ENCODE measurements at places on chromosomes 16 and 17.

DNA sequence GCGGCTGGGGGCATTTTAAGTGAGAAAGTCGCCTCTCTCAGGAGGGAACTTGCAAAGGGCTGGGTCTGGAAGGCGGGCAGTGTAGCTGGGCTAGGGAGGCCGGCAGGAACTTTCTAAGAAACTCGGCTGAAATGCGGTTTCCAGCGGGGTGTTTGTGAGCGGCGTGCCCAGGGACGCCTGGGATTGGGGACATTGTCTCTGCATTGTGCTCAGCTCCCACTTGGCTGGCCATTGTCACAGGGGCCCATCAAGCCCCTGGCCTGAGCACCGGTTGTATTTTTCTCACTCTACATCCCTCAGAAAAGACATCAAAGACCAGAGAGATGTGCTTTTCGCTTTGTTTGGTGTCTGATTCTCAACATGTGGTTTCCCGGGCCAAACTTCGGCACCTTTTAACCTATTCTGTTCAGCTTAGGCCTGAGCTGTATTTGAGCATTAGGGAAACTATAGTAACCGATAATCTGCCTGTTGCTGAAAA, 291.1 kb upstream of the IRX3 start:
- no peak for DNase-seq

GRCh38 chr16:66020642-66021041, 345.8 kb upstream of the CDH5 start:
- DNase-seq, result no peak

GRCh38 chr17:82893779-82894178, 54.0 kb upstream of the ZNF750 start:
- DNase-seq, result no peak

GRCh38 chr16:12392585-12393091, 411.0 kb downstream of the CPPED1 start:
- no peak for DNase-seq

DNA sequence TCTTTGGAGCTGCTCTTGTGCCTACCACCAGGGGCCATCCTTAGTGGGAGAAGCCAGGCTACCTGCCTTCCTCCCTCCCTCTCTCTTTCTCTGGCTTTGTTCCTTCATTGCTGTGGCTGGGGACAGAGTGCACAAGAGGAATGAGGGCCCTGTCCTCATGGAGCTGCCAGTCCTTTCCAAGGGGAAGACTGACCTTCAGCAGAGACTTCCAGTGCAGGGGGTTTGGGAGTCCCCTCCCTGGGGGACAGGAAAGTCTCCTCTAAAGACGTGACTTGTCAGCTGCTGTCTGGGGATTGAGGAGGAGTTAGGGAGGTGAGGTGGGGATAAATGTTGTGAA, 108.1 kb downstream of the CMIP start:
- no peak for DNase-seq

GRCh38 chr17:78805301-78805700, 23.2 kb upstream of the CYTH1 start:
- no peak for DNase-seq

GRCh38 chr17:12691173-12691572, 25.5 kb downstream of the MYOCD start:
- no peak for DNase-seq

- DNase-seq, result no peak
These were observed 35.3 kb downstream of the SOCS3 start for GRCh38 chr17:78324391-78325075.

- DNase-seq, result no peak
These were observed 79.9 kb downstream of the PLXDC1 start for GRCh38 chr17:39071573-39071972.

DNA sequence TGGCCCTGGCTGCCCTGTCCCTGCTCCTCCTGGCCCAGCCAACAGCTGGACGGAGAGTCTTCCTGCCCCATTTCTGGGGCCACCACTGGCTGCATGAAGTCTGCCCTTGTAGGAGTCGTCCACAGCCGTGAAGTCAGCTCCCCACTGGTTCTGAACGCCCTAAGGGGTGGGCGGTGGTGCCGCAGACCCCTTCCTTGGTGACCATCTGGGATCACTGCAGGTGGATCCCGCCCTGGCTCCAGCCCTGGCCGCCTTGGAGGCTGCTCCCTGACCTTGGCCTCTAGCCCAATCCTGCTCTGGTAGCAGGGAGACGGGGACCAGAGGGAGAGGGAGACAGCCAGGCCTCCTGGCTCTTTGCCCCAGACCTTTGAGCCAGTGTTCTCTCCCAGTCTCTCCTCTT, 35.4 kb downstream of the MGAT5B start:
- DNase-seq, result no peak

GRCh38 chr17:6069539-6070429, at the start of gene WSCD1:
Gene WSCD1 (plus strand): TSS chr17:6070379. CDS start chr17:6080659, 10,280 bp downstream.
- DNase-seq, result peak; percentile 7

- no peak for DNase-seq
These were observed 36.1 kb upstream of the ERCC4 start for GRCh38 chr16:13883881-13884280.

GRCh38 chr17:31758646-31759045, 100.4 kb downstream of the COPRS start:
- no peak for DNase-seq

GRCh38 chr17:19024101-19025078, 19.8 kb upstream of the FAM83G start:
- no peak for DNase-seq

DNA sequence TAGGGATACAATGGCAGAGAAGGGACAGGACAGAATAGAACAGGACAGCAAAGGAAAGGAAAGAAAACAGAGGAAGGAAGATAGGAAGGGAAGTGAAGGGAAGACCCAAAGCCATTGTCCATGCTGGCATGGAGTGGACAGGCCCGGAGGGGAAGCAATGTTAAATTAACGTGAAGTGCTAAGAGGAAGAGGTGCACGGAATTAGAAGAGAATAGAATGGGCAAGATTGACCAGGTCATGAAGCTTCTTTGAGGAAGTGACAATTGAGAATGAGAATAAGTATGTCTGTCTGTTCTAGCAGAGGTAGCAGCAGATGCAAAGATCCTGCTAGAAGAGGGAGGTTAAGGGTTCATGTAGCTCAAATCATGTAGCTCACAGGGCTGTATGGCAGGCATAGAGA, 117.2 kb downstream of the MAF start:
- DNase-seq, result no peak

- DNase-seq, result no peak
These were observed 302 bp downstream of the LITAF start for GRCh38 chr16:11586378-11586855.

DNA sequence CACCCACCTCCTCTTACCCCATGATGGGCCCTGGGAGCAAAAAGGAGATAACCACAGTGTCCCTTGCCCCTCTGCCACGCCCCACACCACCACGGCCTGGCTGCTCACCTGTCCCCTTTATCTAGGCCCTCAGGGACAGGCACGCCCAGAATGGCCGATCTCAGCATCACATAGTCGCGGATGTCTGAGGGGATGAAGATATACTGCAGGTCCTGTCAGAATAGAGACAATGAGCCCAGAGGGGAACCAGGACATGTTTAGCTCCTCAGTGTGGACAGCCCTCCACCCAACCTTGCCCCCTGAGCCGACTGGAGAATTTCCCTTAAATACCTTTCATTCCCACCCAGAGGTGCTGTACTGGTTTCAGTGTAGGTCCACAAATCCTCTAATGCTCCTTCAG, 15.2 kb downstream of the ST6GALNAC2 start:
- no peak for DNase-seq

- DNase-seq, result no peak
These were observed 85.8 kb downstream of the IRX5 start for GRCh38 chr16:55016515-55016914.

- DNase-seq, result no peak
These were observed 5.0 kb downstream of the RPL19 start for GRCh38 chr17:39205112-39205526.

DNA sequence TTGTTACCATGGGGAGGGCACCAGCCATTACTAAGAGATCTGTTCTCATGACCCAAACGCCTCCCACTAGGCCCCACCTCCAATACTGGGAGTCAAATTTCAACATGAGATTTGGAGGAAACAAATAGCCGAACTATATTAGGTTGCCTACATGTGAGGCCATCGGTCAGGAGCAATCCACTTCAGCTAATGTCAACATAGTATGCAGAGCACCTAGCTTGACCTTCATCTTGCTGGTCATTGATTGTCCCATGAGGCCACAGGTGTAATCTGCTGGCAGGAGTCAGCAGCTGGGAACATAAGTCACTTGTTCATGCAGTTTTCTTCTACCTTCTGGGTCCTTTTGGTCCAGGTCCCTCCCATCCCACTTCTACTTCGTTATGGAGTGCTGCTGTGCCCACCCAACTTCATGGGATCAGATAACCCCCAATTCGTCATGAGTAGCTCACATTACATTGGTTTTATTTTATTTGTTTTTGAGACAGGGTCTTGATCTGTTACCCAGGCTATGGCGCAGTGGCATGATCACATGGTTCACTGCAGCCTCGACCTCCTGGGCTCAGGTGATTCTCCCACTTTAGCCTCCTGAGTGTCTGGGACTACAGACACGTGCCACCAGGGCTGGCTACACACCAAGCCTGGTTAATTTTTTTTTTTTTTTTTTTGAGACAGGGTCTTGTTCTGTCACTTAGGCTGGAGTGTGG, 5.9 kb upstream of the KPNA2 start:
- no peak for DNase-seq

DNA sequence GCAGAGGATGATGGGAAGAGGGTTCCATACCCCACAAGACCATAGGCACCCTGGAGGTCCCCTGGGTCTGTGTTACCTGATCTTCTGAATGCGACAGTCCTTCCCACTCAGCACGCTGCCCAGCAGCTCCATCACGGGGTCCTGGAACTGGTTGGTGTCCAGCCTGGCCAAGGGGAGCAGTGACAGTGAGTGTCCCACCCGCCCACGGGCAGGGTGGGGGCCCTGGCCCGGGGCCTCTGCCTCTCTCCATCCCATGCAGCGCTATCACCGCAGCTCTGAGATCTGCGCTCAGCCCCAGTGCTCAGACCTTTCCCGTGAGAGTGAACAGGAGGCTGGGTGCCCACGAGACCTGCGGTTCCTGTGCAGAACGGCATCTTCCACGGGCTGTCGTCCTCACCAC, 15.6 kb downstream of the NLRC3 start:
- DNase-seq, result no peak

GRCh38 chr16:10202649-10203048, 20.4 kb upstream of the GRIN2A start:
- DNase-seq, result no peak

DNA sequence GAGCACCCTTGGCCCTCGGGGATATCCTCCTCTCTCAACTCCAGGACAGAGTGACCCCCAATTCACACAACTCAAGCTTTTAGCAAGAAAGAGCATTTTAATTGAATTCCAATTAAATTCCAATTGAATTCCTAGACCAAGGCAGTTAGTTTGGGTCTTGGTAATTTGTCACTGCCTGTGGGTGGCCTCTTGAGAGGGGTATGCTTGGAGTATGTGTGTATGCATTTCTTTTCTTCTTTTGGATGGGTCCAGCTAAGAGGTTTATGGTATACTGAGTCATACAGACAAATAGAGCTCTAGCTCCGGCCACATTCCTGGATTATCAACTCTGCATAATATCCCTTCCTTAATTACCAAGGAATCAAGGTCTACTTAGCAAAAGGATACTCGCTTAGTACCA, 136.7 kb downstream of the PCTP start:
- no peak for DNase-seq

DNA sequence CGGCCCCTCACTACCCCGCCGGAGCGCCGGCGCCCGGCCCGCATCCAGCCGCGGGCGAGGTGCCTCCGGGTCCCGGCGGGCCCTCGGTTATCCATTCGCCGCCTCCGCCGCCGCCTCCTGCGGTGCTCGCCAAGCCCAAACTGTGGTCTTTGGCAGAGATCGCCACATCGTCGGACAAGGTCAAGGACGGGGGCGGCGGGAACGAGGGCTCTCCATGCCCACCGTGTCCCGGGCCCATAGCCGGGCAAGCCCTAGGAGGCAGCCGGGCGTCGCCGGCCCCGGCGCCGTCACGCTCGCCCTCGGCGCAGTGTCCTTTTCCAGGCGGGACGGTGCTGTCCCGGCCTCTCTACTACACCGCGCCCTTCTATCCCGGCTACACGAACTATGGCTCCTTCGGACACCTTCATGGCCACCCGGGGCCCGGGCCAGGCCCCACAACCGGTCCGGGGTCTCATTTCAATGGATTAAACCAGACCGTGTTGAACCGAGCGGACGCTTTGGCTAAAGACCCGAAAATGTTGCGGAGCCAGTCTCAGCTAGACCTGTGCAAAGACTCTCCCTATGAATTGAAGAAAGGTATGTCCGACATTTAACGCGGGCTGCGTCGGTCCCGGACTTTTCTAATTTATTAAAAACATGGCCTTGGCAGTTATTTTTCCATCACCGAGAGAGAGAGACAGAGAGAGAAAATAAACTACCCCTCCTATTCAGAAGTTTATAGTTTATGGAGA, 2.8 kb downstream of the IRX5 start:
- DNase-seq, result no peak

GRCh38 chr16:19808061-19808641, 76.5 kb downstream of the GPRC5B start:
- no peak for DNase-seq

GRCh38 chr17:70597774-70598173, 428.4 kb downstream of the KCNJ2 start:
- no peak for DNase-seq

DNA sequence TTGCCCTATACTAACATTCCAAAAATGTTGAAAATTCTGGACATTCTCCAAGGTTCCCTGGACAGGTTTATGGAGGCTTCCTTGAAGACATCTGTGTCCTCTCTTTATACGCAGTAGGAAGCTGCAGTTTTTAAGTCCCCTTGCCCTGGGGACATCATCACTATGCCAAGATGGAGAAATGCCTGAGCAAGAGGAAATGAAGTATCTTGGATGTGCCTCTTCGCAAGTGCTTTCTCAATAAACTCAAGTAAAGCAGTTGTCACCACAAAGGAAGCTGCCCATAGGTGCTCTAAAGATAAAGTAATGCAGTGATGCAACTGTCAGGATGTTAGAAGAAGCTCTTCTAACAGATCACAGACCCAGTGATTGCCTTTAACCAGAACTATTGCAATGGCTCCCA, 71.0 kb downstream of the CDYL2 start:
- no peak for DNase-seq

- DNase-seq, result no peak
These were observed 16.3 kb downstream of the CFDP1 start for GRCh38 chr16:75416904-75417565.

DNA sequence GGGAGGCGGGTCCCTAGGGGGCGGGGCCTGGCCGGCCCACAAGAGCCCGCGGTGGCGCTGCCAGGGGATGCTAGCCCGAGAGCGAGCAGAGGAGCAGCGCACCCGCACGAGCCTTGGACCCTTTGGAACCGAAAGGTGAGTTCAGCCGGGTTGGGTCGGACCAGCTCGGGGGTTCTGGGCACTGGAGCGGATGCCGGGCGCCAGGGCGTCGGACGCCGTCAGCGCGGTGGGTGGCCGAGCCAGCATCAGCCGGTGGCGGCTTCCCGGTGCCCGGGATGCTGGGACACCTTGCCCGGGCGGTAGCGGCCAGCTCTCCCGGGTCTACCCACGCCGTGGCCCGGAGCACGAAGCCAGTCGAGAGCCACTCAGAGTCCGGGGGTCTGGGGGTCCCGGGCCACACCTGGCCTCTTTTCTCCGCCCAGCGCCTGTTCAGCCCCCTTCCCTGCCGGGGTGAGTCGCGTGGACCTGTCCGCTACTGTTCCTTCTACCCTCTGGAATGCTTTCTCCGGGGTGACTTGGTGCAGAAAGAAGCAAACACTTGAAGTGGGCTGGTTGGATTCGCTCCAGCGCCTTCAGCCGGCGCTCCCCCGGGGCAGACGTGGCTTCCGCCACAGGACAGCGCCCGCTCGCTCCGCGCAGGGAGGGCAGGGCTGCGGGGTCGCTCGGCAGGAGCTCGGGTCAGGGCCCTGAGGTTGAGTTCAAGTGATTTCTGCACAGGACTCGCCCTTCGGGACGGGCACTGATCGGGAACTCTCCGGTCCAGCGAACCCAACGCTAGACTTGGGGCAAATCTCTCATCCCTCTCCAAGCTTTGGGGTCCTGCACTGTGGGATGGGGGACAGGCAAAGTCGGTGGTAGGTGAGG, at the start of gene SCNN1G:
TSS of gene SCNN1G (plus strand) at position 67 of the 864 bp plus-strand sequence. CDS start 3,527 bp downstream, outside the sequence.
- peak; percentile 68 for DNase-seq
